ENCODE measurements at places on chromosomes 7 and 10.

- DNase-seq, result no peak
Measured at GRCh38 chr10:62130948-62131347, 137.7 kb downstream of the RTKN2 start.

DNA sequence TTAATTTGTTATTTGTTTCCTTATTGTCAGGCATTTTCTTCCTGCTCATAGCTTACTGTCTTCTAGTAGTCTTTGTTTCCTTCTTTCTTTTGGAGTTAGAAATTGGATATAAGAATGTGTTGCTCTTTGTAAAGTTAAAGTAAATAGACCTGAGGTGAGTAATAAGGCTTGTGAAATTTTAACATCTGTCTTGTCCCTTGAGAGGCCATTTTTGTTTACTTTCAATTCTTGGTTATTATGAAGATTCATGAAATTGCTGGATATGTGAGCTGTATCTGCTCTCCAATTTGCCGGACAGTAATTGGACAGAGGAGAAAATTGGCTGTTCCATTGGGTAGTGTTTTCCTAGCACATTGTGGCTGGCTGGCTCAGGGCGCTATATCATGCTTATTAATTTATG, 260.7 kb downstream of the EXOC4 start:
- DNase-seq, result no peak

DNA sequence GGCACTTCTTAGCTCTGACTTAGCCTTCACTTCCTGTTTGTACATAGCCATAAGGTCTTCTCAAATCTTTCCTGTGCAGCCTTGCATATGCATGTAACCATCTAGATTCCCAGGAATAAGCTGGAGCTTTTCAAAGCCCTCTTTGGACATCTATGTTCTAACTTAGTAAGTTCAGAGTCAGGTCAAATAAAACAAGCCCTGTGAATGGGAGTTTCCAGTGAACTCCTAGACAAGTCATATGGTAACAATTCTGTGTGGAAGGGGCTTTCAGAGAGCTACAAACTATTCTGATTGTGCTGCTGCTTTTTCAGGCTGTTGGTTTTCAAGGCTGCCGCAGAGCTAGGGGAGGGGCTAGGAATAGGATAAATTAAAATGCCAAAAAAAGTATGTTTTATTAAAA, 208.4 kb upstream of the AKR1E2 start:
- DNase-seq, result no peak

DNA sequence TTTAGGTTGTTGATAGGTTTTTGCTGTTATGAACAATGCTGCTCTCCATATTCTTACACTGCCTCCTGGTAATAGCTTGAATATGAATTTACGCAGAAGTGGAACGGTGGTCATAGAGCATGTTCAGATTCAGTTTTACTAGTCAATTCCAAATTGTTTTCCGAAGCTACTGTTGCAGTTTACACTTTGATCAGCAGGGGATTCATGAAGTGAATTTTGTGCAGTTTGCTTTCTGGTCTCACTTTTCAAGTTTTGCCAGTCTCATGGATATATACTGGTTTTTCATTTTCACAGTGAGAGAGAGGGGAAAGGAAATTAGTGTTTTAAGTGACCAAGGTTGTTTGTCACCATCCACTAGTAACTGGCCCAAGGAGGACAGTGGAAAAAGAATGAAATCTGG, 171.3 kb downstream of the PRKCQ start:
- no peak for DNase-seq

- no peak for DNase-seq
Measured at GRCh38 chr7:139328375-139328774, 12.8 kb upstream of the FMC1 start.
